ENCODE measurements at places on chromosomes 13 and 19. TPM values are rescaled to one million over a fixed set of nuclear protein-coding genes. Genes with fewer than 3 reads are reported as not detected.

GRCh38 chr19:10634430-10634829 lies 9.1 kb downstream of the SLC44A2 start:
- no peak for DNase-seq

CD22 gene
- polyA plus RNA-seq: 0.95 TPM

RFPL4A gene
- polyA plus RNA-seq: not detected

NAPSA gene
- 0.15 TPM for polyA plus RNA-seq

GRCh38 chr13:113324398-113324797 lies 27.4 kb downstream of the LAMP1 start:
- no peak for DNase-seq

DNA sequence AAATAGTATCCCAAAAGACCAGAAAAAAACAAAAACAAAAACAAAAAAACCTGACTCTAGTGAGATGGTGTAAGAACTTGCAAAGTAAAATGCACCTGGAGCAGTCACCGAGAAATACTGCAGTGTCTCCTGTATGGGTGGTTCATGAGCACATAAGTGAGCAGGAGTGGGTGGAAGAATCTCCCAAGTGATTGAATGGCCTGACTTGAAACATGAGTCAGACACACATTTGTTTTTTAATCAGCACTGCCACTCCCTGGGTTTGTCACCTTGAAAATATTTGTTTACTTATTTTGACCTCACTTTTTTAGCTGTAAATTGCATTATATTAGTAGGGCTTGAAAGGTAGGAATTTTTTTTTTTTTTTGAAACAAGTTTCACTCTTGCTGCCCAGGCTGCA lies 2.0 kb downstream of the ZNF431 start:
- DNase-seq: no peak

All from fibroblast of lung (primary cell).